ENCODE measurements at places on chromosomes 7 and 10. TPM values are rescaled to one million over a fixed set of nuclear protein-coding genes. Genes with fewer than 3 reads are reported as not detected.

The PRKG1 gene
- polyA plus RNA-seq, result 14.9 TPM

The MALRD1 gene
- 2.2 TPM for polyA plus RNA-seq

The FKBP6 gene
- polyA plus RNA-seq, result 0.60 TPM

The SEMA4G gene
- polyA plus RNA-seq, result 63.0 TPM

The CCL24 gene
- polyA plus RNA-seq, result not detected

The CPA2 gene
- polyA plus RNA-seq, result 0.60 TPM

The OLAH gene
- 0.96 TPM for polyA plus RNA-seq

The ANXA11 gene
- 115 TPM for polyA plus RNA-seq

The JAZF1 gene
- 12.6 TPM for polyA plus RNA-seq

The PTPRN2 gene
- 5.7 TPM for polyA plus RNA-seq

The C10orf53 gene
- not detected for polyA plus RNA-seq

The GATA3 gene
- 82.7 TPM for polyA plus RNA-seq

The SDK1 gene
- 7.1 TPM for polyA plus RNA-seq

The IQCE gene
- 26.5 TPM for polyA plus RNA-seq

The PGAM2 gene
- polyA plus RNA-seq, result 1.1 TPM

The FXYD4 gene
- polyA plus RNA-seq, result not detected

The LRRN3 gene
- polyA plus RNA-seq, result 4.3 TPM

The ERVW-1 gene
- 2.7 TPM for polyA plus RNA-seq

The ABCB1 gene
- polyA plus RNA-seq, result 27.4 TPM

The OR2A1 gene
- polyA plus RNA-seq, result 1.2 TPM

The TMEM213 gene
- 39.2 TPM for polyA plus RNA-seq

The SLIT1 gene
- polyA plus RNA-seq, result 9.7 TPM

The TCAF2 gene
- 3.3 TPM for polyA plus RNA-seq

The CTNNA3 gene
- 4.3 TPM for polyA plus RNA-seq

The NPSR1 gene
- not detected for polyA plus RNA-seq

The AGAP5 gene
- polyA plus RNA-seq, result 35.2 TPM

The BAIAP2L1 gene
- polyA plus RNA-seq, result 17.8 TPM

The EGR2 gene
- 4.7 TPM for polyA plus RNA-seq

The SPDYE8 gene
- polyA plus RNA-seq, result 1.1 TPM

The FAM185A gene
- 14.0 TPM for polyA plus RNA-seq

The ECHS1 gene
- 128 TPM for polyA plus RNA-seq

The GLCCI1 gene
- polyA plus RNA-seq, result 50.4 TPM

The NANOS1 gene
- 4.3 TPM for polyA plus RNA-seq

The VAX1 gene
- polyA plus RNA-seq, result not detected

The RBP3 gene
- polyA plus RNA-seq, result 0.10 TPM

The GDF2 gene
- polyA plus RNA-seq, result not detected

The JAKMIP3 gene
- 0.25 TPM for polyA plus RNA-seq

The FLNC gene
- 14.9 TPM for polyA plus RNA-seq

The TRUB1 gene
- polyA plus RNA-seq, result 37.4 TPM

The CTBP2 gene
- 83.5 TPM for polyA plus RNA-seq

The HNRNPA2B1 gene
- polyA plus RNA-seq, result 1,923 TPM

The PCLO gene
- polyA plus RNA-seq, result 14.5 TPM

The PTTG1IP2 gene
- not detected for polyA plus RNA-seq

The C10orf67 gene
- polyA plus RNA-seq, result 2.7 TPM

The BICC1 gene
- polyA plus RNA-seq, result 98.1 TPM

The HGF gene
- polyA plus RNA-seq, result 2.3 TPM

The PIP gene
- not detected for polyA plus RNA-seq

The NXPH1 gene
- polyA plus RNA-seq, result 0.25 TPM

The H2BK1 gene
- polyA plus RNA-seq, result not detected

The EPHA1 gene
- 20.2 TPM for polyA plus RNA-seq

The MEOX2 gene
- polyA plus RNA-seq, result 1.6 TPM

The ALDH18A1 gene
- 83.8 TPM for polyA plus RNA-seq

The CPXM2 gene
- polyA plus RNA-seq, result 4.6 TPM

The GRK5 gene
- 14.0 TPM for polyA plus RNA-seq

The THSD7A gene
- polyA plus RNA-seq, result 86.9 TPM

The TSPAN13 gene
- 24.0 TPM for polyA plus RNA-seq

The INMT gene
- 1.1 TPM for polyA plus RNA-seq

The PRPS1L1 gene
- polyA plus RNA-seq, result not detected

The STEAP2 gene
- 22.7 TPM for polyA plus RNA-seq
